Central memory CD8-positive, alpha-beta T cell (primary cell): ENCODE measurements at places on chromosomes 13 and 19.

DNA sequence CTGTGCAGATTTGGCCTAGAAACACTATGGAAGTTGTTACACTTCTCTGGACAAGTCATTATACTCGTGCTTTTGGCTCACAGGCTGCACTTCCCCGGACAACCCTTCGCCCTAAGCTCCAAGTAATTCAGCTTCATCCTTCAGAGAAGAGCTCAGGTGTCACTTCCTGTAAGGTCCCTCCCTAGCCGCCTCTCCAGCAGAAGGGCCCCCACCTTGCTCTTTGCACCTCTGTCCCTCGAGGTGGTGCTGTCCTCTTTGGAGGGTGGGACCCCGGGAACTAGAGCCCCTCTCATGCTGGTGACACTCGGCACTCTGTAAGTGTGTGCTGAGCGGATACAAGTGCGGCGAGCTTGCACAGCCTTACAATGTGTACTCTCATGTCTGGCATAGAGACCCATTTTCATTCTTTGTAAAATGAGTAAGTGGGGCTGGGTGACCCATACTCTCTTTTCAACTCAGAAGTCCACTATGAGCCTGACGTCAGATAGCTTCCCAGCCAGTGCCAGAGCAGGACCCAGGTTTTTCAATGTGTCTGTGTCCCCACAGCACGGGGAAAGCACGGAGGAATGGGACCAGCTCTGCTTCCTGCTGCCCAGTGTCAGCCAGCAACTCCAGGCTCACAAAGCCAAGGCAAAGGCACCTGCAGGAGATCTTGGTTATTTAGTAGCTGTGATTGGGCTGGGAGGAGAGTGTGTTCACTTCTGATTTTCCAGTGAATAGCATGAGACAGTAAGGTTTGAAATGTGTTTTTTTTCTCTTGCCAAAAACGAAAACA lies 26.9 kb downstream of the CHAMP1 start:
- H3K27me3 ChIP-seq = no peaks in the 10 kb centered on the region
- H3K4me1 ChIP-seq = peaks cover 22% of the 10 kb centered on the region
- H3K36me3 ChIP-seq = peaks cover 6% of the 10 kb centered on the region
- H3K27ac ChIP-seq = no peak overlapping the region
- peak overlapping the region; percentile 40 for H3K4me3 ChIP-seq
- DNase-seq = no peak

DNA sequence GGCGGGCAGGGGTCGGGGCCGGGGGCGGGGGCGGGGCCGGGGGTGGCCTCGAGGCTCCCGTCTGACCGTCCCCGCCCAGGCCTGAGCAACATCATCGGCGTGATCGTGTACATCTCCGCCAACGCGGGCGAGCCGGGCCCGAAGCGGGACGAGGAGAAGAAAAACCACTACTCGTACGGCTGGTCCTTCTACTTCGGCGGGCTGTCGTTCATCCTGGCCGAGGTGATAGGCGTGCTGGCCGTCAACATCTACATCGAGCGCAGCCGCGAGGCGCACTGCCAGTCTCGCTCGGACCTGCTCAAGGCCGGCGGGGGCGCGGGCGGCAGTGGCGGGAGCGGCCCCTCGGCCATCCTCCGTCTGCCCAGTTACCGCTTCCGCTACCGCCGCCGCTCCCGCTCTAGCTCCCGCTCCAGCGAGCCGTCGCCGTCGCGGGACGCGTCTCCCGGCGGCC lies 9.4 kb upstream of the CACNG6 start:
- H3K36me3 ChIP-seq = peaks cover 4% of the 10 kb centered on the region
- no peak overlapping the region for H3K27ac ChIP-seq
- peak overlapping the region; percentile 47 for H3K4me3 ChIP-seq
- DNase-seq = no peak
- peaks cover 21% of the 10 kb centered on the region for H3K4me1 ChIP-seq
- H3K27me3 ChIP-seq = peaks cover 45% of the 10 kb centered on the region

DNA sequence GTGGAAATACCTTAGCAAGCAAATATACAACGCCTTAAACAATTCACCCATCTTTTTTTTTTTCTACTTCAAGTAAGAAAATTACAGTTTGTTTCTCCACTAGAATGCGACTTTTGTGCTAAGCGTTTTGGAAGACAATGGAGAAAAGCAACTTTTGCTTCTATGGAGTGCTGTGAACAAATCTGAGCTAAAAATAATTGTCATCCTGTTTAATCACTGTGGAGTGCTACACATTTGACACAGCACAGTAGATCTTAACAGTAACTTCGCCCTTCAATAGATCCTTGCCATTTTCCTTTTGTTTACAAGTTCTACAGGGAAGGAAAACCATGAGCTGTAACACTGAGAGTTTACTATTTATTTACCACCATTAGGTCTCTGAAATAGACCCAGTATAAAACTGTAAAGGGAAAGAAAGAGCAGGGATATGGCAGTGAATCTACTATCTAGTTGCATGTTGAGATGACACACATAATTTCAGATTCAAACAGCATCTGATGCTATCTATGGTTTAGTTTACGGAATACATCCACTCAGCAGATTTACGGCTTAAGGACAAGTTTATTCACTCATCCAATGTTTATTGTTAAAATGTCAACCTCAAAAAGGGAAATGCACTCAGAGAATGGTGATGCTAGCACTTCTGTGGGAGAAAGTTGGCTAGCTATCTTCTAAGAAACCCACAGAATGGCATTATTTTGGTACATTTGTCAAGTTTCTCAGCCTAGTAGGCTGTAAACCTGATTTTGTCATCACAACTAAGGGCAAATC lies 175.3 kb downstream of the VWA8 start:
- H3K4me1 ChIP-seq = peaks cover 5% of the 10 kb centered on the region
- H3K27me3 ChIP-seq = no peaks in the 10 kb centered on the region
- no peak overlapping the region for H3K27ac ChIP-seq
- no peak for DNase-seq

- H3K27ac ChIP-seq = peak overlapping the region; percentile 98
- peak overlapping the region; percentile 72 for H3K4me3 ChIP-seq
These were observed 13.9 kb downstream of the RABAC1 start for GRCh38 chr19:41945135-41945766.

DNA sequence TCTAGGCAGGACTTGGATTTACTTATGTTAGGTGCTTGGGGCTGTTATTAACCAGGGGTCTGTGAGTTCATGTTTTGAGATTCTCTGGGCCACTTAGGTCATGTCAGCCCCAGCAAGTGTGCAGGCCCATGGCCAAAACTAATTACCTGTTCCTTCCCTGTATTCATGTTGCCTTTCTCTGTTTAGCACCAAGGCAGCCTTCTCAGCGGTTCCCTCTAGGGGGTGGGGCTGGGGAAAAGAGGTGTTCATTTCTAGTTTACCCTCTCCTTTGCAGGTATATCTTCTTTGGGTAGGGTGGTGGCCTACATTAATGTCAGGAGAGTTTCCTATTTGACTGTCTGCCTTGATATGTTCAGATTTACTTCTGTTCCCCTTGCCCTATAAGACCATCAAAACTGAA lies 61.7 kb downstream of the PDS5B start:
- no peak for DNase-seq
- H3K36me3 ChIP-seq = peaks cover 2% of the 10 kb centered on the region
- H3K4me1 ChIP-seq = peaks cover 54% of the 10 kb centered on the region
- H3K27ac ChIP-seq = peak overlapping the region; percentile 12

- H3K27me3 ChIP-seq = no peaks in the 10 kb centered on the region
- no peak overlapping the region for H3K27ac ChIP-seq
- peaks cover 5% of the 10 kb centered on the region for H3K36me3 ChIP-seq
- H3K4me1 ChIP-seq = no peaks in the 10 kb centered on the region
These were observed 83.1 kb downstream of the B3GLCT start for GRCh38 chr13:31282741-31283455.

- no peak overlapping the region for H3K4me3 ChIP-seq
- DNase-seq = no peak
- no peaks in the 10 kb centered on the region for H3K36me3 ChIP-seq
These were observed 17.0 kb downstream of the SLC7A1 start for GRCh38 chr13:29578300-29579085.

DNA sequence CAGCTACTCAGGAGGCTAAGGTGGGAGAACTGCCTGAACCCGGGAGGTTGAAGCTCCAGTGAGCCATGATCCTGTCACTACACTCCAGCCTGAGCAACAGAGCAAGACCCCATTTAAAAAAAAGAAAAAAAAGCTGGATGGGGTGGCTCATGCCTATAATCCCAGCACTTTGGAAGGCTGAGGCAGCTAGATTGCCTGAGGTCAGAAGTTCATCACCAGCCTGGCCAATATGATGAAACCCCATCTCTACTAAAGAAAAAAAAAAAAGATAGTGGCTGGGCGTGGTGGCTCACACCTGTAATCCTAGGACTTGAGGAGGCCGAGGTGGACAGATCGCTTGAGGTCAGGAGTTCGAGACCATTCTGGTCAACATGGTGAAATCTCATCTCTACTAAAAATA lies 15.0 kb downstream of the LTBP4 start:
- H3K27ac ChIP-seq = no peak overlapping the region
- H3K36me3 ChIP-seq = peaks cover 15% of the 10 kb centered on the region
- no peak for DNase-seq
- H3K27me3 ChIP-seq = no peaks in the 10 kb centered on the region
- H3K4me1 ChIP-seq = peaks cover 48% of the 10 kb centered on the region

DNA sequence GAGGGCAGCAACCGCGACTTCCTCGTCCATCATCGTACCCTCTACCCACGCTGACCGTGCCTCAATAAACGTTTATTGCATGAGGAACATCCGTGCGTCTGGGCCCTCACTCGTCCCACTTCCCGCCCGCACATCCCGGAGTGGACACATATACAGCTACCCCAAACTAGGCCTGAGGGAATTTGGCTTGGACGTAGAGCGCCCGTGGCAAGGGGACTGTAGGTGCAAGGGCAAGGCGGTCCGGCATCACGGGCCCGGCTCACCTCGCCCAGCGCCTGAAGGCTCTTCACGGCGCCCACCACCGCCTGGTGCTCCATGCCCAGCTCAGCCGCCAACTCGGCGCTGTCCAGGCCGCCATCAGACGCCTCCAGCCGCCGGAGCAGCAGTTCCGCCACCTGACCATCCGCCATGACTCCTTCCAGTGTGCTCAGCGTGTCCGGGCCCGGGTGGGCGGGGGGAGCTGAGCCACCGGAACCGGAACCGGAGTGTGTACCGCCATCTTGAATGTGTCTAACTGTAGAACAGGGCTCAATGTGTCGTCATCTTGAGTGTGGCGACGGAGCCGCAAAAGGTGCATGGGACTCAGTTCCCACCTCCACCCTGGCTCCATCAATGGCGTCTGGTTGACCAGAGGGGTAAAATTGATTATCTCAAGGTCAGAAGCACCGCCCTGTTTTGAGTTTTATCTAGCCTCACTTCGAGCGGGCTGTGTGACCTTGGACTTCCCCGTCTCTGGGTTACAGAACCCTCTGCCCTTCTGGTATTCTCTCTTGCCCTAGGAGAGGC lies at the start of gene FARSA:
Gene FARSA (minus strand): TSS at position 425 of the 786 bp plus-strand sequence. CDS start 15 bp downstream, at position 410.
- peak; percentile 66 for DNase-seq
- no peaks in the 10 kb centered on the region for H3K27me3 ChIP-seq
- H3K36me3 ChIP-seq = peaks cover 25% of the 10 kb centered on the region
- peak within 1 kb of the TSS; percentile 91 for H3K27ac ChIP-seq
- H3K4me1 ChIP-seq = peaks cover 32% of the 10 kb centered on the region
- H3K4me3 ChIP-seq = peak within 1 kb of the TSS; percentile 88

- H3K36me3 ChIP-seq = peaks cover 50% of the 10 kb centered on the region
- peak overlapping the region; percentile 97 for H3K27ac ChIP-seq
- H3K27me3 ChIP-seq = no peaks in the 10 kb centered on the region
- no peak for DNase-seq
- H3K4me3 ChIP-seq = peak overlapping the region; percentile 96
These were observed 3.1 kb downstream of the JUNB start for GRCh38 chr19:12794196-12794941.

DNA sequence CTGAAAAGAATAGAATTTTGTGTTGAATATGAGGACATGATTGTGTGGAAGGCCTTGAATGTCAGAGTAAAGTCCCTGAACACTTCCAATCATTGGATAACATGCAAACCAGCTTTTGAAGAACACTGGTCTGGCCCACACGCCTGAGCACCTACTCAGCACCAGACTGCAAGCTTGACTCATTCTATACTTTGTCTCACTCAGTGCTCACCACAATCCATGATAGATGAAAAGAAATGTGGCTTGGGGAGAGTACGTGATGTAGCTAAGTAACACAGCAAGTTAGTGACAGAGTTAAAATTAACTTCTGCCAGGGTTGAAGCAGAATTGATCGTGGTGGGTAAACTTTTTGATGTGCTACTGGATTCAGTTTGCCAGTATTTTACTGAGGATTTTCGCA lies 12.0 kb downstream of the DLEU7 start:
- H3K4me3 ChIP-seq = no peak overlapping the region
- H3K4me1 ChIP-seq = no peaks in the 10 kb centered on the region
- peaks cover 3% of the 10 kb centered on the region for H3K36me3 ChIP-seq
- H3K27me3 ChIP-seq = peaks cover 17% of the 10 kb centered on the region
- DNase-seq = no peak
- H3K27ac ChIP-seq = no peak overlapping the region

GRCh38 chr13:71488201-71488600 lies 378.8 kb downstream of the DACH1 start:
- no peak for DNase-seq
- H3K27me3 ChIP-seq = no peaks in the 10 kb centered on the region
- no peaks in the 10 kb centered on the region for H3K4me1 ChIP-seq
- H3K27ac ChIP-seq = no peak overlapping the region

- H3K27me3 ChIP-seq = no peaks in the 10 kb centered on the region
- no peak overlapping the region for H3K27ac ChIP-seq
- H3K4me1 ChIP-seq = no peaks in the 10 kb centered on the region
- H3K4me3 ChIP-seq = no peak overlapping the region
- no peaks in the 10 kb centered on the region for H3K36me3 ChIP-seq
- no peak for DNase-seq
These were observed 51.4 kb downstream of the NBEA start for GRCh38 chr13:34993470-34993869.

- DNase-seq = no peak
- H3K27me3 ChIP-seq = peaks cover 36% of the 10 kb centered on the region
- no peak overlapping the region for H3K4me3 ChIP-seq
- H3K4me1 ChIP-seq = no peaks in the 10 kb centered on the region
- H3K27ac ChIP-seq = no peak overlapping the region
These were observed 96.7 kb upstream of the DIAPH3 start for GRCh38 chr13:60260440-60260839.

DNA sequence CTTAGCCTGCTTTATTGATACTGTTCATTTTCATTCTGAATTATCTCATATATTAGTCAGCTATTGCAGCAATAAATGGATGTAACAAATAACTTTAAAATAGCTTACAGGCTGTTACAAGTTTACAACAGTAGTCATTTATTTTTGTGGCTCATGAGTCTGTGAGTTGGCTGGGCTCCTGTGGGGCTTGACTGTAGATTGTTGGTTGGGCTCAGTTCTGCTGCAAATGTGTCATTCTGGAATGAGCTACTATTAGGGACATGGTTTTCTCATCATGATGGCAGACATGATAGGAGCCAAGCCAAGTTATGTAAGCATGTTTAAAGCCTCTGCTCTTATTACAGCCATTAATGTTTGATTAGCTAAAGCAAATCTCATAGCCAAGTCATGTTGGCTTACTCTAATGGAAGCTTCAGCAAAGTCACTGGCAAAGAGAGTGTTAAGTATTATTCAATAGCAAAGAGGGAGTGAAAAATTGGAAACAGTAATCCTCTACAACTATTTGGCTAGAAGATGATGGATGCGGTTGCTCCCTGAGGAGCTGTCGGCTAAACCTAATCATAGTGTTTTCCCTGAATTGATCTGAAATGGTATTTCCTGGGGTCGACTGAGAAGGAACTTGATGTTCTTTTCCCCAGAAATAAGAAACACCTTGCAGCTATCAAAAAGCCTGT lies 391.3 kb downstream of the TDRD3 start:
- H3K27me3 ChIP-seq = no peaks in the 10 kb centered on the region
- no peaks in the 10 kb centered on the region for H3K36me3 ChIP-seq
- no peak for DNase-seq
- H3K4me1 ChIP-seq = no peaks in the 10 kb centered on the region
- H3K4me3 ChIP-seq = no peak overlapping the region
